Right ventricle myocardium inferior (tissue), 1 donor: ENCODE measurements at places on chromosomes 6 and 20.

GRCh38 chr6:36599791-36600209 lies 5.6 kb downstream of the SRSF3 start:
- no peak for DNase-seq

- DNase-seq, result no peak
Measured at GRCh38 chr6:34213772-34214171, 22.9 kb upstream of the HMGA1 start.

GRCh38 chr20:40503119-40503518 lies 185.9 kb downstream of the MAFB start:
- DNase-seq, result no peak

- no peak for DNase-seq
Measured at GRCh38 chr6:72944660-72945059, 280.6 kb downstream of the KHDC1L start.

DNA sequence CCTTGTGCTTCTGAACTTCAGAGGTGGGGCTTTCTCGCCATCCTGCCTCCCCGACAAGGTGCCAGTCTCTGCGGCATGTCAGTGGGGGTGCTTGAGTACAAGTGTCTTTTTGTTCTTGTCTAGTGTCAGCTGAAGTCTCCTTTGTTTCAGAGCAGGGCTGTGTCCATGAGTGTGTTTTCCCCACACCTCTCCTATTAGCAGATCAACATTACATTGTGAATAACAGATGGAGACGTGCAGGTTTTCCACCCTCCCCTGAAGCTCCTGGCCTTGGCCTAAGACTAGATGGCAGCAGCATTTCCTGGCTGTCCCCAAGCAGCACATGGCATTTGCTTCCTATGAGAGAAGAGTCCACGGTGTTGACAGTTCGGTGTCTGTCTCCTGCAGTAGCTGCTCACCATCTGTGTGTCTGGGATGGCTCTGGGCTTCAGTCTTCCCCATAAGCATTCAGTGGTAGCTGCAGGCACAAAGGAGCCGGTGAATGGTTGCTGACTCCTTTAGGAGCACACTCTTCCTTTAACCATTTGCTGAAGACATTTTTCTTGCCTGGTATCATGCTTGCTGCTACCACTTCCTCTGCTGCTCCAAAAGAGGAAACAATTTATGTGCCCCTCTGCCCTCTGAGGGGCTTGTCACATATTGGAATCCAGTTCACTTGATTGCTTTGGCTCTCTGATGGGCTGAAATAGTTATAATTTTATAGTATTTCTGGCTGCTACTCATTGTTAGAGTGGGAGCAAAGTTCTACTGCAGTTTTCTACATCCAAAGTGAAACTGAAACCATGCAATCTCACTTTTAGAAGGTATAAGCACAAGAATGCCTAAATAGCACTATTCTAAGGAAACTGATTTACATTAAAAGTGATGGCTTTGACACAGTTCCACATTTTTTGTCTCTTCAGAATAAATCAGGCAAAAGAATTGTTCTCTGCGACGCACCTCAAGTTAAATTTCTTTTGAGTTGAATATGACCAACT lies 913.0 kb downstream of the C6orf118 start:
- DNase-seq, result no peak

- no peak for DNase-seq
Measured at GRCh38 chr6:131694832-131695426, 6.3 kb downstream of the OR2A4 start.

GRCh38 chr6:85660181-85660611 lies 17.5 kb upstream of the SYNCRIP start:
- DNase-seq, result no peak
